ENCODE measurements at places on chromosomes 11 and 22.

GRCh38 chr11:2519862-2520735 is 75.3 kb downstream of the KCNQ1 start:
- no peak for DNase-seq

DNA sequence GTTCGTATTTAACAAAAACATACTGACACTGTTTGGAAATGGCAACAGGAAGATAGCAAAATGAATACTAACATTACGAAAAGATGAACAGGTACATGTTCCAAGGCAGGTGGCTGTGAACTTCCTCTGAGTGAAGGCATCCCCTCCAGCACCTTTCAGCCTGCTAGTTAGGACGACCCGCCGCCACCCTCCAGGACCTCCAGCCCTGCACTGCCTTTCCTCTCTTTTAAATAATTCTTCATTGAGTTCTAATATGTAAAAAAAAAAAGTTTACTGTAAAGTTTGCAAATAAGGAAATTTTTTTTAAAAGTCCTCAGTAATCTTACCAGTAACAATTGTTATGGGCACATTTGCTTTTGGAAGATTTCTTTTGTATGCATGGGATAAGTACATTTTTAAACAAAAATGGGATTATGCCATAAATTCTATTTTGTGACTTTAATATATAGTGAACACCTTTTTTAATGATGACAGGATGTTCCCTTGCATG is 6.0 kb downstream of the NEAT1 start:
- no peak for DNase-seq

- no peak for DNase-seq
Measured at GRCh38 chr22:47816121-47816862, 1053.8 kb downstream of the TBC1D22A start.

DNA sequence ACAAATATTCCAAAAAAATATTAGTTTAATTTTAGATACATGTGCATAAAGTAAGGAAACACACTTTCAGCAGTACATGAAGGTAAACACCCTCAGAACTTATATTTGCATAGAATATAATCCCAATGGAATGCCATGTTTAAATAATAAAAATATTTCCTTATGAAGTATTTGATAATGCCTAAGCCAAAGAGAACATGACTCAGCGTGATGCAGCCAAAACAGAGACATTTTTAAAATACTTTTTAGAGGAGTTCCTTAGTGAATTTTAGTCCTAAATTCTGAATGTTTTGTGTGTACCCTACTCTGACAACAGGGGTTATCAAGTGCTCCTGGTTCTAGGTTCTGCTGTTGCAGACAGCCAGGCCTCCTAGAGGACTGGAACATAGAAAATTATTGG is 39.1 kb upstream of the POU2AF2 start:
- DNase-seq: no peak

GRCh38 chr11:119417726-119418540 is 5.0 kb downstream of the THY1 start:
- DNase-seq: no peak
